Caki2 (cell line): ENCODE measurements at places on chromosomes 13 and 19. TPM values are rescaled to one million over a fixed set of nuclear protein-coding genes. Genes with fewer than 3 reads are reported as not detected.
A peak's percentile ranks its signal among the peaks of the same experiment; 100 is the strongest.

FARP1 gene
- total RNA-seq, result 27.9 and 33.0 TPM in 2 replicates

NKG7 gene
- not detected in 2 replicates for total RNA-seq

OVOL3 gene
- total RNA-seq, result not detected in 2 replicates

ZNF628 gene
- 1.9 and 5.3 TPM in 2 replicates for total RNA-seq

APOC1 gene
- total RNA-seq, result 6.1 and 24.1 TPM in 2 replicates

PNMA8A gene
- total RNA-seq, result 14.0 and 16.4 TPM in 2 replicates

SCAMP4 gene
- 14.1 and 28.0 TPM in 2 replicates for total RNA-seq

GRCh38 chr19:43718627-43719377 lies 2.9 kb downstream of the IRGC start:
- DNase-seq, result no peak

- DNase-seq, result no peak
Measured at GRCh38 chr19:48341515-48342413, 16.4 kb downstream of the EMP3 start.

GRCh38 chr19:3513229-3514140 lies 7.4 kb downstream of the FZR1 start:
- DNase-seq, result no peak

- DNase-seq, result no peak
Measured at GRCh38 chr13:80840316-80840976, 499.5 kb upstream of the SPRY2 start.

DNA sequence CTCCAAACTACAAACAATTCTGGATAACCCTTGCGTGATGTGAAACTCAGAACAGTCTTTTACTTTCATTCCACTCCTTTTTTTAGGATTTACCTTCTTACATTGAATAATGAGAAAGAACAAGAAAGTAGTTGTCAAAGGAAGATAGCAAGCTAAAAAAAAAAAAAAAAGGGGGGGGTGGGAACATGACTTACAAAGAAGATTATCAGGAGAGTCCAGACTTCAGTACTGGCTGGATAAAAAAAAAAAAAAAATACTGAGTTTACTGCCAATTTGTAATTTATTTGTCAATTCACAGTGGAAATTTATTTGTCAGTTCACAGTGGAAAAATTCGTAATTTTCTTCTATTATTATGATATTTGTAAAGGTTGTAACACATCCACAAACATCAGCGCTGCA lies 792.4 kb upstream of the SLITRK5 start:
- no peak for DNase-seq

DNA sequence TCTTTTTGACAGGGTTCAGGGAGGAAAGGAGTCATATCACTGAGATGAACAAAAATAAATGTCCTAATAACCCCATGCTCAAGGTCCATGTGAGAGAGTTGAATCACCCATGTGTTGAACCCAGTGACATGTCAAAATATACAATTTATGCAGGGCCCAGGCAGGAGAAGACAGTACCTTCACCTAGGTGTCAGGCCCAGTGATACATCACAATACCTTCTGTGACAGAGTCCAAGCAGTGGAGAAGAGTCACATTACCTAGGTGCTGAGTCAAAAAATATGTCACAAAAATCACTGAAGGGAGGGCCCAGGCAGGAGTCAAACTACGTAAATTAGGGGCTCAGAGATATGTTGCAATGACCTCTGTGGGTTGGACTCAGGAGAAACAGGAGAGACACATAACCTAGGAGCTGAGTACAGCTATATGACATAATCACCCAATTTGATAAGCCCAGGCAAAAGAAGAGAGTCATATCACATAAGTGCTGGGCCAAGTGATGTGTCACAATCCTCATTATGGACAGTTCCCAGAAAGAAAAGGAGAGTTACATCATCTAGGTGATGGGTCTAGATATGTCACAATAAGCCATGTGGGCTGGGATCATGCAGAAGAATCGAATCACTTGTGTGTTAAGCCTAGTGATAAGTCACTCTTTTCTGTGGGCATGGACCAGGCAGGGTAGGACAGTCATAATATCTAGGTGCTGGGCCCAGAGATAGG lies 13.8 kb upstream of the ZNF724 start:
- DNase-seq, result no peak

- no peak for DNase-seq
Measured at GRCh38 chr13:101007245-101007644, 332.6 kb upstream of the TMTC4 start.

DNA sequence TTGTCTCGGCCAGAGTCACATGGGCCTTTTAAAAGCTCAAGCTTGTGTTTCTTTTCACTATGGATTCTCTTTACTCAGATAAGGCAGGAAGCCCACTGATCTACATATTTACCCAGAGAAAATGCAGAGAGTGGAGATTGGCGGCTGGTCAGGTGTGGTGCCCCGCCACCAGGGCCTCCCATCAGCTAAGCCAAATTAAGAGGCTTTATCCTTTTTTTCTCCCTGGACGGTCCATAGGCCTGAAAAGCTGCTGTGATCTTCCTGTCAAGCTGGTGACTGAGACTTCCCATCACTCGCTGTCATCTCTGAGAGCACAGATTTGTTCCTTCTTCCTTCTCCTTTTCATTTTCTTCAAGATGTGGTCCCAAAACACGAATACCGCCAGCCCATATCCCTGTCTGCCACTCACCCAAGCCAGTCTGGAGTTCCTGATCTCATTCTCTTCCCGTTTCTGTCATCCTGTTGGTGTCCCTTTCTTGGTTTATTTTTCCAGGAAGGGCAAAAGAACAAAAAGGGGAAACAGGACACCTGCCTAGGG lies 1.9 kb downstream of the SAFB start:
- DNase-seq, result no peak

GRCh38 chr19:53977991-53978731 lies 13.3 kb upstream of the CACNG6 start:
- no peak for DNase-seq

GRCh38 chr13:75643693-75644092 lies 7.6 kb downstream of the LMO7 start:
- DNase-seq, result no peak

GRCh38 chr13:78630511-78630910 lies 27.2 kb upstream of the POU4F1 start:
- no peak for DNase-seq

DNA sequence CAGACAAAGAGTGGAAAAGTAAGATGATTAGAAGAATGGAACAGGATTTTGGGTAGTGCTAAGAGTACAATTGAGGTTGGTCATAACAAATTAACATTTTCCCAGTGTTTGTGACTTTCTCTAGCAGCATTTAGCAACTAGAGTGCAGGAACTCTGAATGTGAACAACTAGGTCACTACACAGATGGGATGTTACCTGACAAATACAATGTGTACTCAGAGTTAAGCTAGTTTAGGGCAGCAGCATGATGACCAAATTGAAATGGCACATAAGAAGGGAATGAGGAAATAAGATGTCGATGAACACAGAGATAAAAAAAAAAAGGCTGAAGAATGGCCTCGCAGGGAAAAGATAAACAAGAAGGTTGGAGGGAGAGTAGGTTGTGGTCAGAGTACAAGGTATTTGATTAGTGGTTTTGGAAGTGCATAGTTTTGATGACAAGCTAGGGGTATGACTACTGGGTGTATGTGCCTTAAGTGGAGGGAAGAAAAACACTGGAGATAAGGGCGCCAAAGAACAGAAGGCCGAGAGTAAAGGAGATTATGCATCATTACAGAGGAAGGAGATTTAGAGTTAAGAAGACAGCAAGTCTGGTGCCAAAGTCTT lies 381.1 kb downstream of the FGF14 start:
- peak; percentile 97 for DNase-seq

- peak; percentile 44 for DNase-seq
Measured at GRCh38 chr19:29798774-29799497, 12.9 kb upstream of the CCNE1 start.

DNA sequence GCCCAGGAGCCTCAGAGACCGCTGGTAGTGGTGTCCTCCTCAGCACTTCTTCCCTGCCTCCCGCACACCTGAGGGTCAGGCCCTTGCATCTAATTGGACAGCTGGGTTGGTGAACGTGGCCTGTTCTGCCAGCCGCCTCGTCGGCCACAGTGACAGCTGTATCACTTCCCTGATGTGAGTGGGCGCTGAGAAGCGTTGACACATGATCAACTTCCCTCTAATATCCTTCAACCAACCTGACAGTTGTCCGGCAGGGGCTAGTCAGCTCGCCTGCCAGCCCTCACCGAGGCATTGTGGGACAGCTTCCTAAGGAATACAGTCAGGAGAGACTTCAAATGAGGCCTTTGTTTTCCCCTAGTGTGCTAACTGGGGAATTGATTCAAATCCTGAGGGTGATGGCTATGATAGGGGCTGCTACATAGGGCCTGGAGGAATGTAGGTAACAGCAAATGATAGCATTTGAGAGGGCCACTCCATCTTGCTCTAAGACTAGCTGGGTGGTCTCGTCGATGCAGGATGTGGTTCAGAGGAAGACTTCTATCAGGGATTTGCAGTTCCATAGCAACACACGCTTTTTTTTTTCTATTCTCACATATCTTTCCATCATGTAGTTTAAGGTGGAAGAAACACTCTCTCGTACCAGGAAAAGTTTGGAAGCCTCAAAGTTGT lies 230.8 kb downstream of the TSHZ3 start:
- DNase-seq, result no peak

DNA sequence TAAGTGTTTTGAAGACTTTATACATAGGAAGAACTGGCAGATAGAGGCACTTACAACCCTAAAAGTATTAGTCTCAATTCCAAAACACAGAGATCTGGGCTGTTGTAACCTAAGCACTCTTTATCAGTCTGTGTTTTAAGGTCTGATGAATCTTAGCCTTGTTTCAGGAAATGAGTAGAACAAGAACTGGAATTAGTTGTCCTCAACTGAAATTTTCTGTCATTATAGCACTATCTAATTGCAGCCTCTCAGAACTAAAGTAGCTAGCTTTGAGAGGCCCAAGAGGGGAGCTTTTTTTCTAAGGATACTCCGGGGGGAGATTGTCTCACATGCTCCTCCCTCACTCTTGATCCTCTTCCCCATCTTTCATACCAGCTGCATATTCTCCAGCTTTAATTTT lies 13.1 kb downstream of the HNRNPM start:
- DNase-seq, result no peak

GRCh38 chr19:400976-401865 lies 7.7 kb downstream of the C2CD4C start:
- DNase-seq, result no peak

GRCh38 chr19:2652504-2653099 lies 49.9 kb downstream of the GNG7 start:
- no peak for DNase-seq
